ENCODE measurements at places on chromosomes 13 and 19.

DNA sequence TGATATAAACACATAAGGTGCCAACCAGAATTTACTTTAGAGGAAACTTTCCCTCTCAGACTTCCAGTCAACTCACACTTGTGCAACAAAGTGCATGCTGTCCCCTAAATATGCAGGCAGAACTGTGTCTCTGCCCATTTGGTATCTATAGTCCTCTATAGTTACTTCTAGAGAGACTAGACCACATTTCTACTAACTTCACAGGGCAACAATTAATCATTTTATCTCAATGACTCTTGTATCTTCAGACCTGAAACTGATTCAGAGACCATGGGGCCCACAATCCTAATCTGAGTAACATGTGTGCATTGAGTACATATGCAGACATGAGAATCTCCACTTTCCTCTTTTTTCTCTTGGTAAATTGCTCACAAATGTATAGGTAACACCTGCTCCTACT is 158.1 kb downstream of the ZNF486 start:
- H3K36me3 ChIP-seq = no peaks in the 10 kb centered on the region
- H3K27me3 ChIP-seq = no peaks in the 10 kb centered on the region
- no peak for DNase-seq
- no peak overlapping the region for H3K27ac ChIP-seq
- no peak overlapping the region for H3K4me3 ChIP-seq

DNA sequence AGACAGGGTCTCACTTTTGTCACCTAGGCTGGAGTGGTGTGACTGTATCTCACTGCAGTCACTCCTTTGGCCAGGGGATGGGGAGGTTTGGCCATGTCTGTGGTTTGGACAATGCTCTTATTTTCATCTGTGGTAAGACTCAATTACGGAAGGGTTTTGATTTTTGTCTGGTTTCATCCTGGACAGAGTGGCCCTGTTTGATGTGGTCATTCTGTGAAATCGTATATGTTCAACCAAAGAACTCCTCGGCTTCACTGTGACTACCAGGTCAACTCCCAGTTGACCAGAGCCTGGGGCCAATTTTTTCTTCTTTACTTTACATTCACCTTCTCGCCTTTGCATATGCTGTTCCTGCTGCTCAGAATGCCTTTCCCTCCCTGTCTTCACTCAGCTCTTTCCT is 6.8 kb upstream of the CCDC124 start:
- peaks cover 2% of the 10 kb centered on the region for H3K4me1 ChIP-seq
- H3K4me3 ChIP-seq = no peak overlapping the region
- H3K27ac ChIP-seq = no peak overlapping the region
- DNase-seq = no peak
- no peaks in the 10 kb centered on the region for H3K36me3 ChIP-seq

DNA sequence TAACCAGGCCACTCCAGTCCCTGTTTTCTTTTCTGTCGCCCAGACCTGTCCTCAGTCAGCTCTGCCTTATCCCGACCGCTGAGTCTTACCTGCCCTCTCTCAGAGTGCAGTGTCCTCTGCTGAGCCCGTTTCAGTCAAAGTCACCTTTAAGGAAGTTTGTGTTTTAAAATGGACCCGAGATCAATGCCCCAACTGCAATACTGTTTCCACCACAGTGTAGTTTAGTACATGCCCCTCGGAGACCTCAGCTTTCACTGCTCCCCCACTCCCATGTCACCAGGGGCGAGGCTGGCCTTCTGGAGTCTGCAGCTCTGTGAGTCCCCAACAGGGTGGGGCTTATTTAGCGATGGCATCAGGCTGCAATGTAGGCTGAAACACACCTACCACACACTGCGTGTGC is 248.4 kb upstream of the TSHZ3 start:
- H3K4me1 ChIP-seq = no peaks in the 10 kb centered on the region
- no peak for DNase-seq
- no peak overlapping the region for H3K4me3 ChIP-seq

DNA sequence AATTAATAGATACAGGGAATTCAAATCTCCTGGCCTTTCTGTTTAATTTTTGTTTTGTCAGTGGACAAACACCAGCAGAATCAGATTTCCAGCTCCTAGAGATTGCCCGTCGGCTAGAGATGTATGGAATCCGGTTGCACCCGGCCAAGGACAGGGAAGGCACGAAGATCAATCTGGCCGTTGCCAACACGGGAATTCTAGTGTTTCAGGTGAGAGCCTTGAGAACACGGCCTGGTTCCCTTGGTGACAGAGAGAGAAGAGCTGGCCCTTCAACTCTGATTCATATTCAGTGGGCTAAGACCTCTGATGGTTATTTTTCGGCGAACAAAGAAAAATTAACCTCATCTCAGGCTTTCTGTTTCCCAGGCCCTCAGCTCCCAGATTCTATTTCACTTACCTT is 191.3 kb downstream of the STK24 start:
- no peaks in the 10 kb centered on the region for H3K36me3 ChIP-seq
- no peaks in the 10 kb centered on the region for H3K4me1 ChIP-seq
- peaks cover 6% of the 10 kb centered on the region for H3K27me3 ChIP-seq
- H3K4me3 ChIP-seq = no peak overlapping the region
- DNase-seq = no peak

DNA sequence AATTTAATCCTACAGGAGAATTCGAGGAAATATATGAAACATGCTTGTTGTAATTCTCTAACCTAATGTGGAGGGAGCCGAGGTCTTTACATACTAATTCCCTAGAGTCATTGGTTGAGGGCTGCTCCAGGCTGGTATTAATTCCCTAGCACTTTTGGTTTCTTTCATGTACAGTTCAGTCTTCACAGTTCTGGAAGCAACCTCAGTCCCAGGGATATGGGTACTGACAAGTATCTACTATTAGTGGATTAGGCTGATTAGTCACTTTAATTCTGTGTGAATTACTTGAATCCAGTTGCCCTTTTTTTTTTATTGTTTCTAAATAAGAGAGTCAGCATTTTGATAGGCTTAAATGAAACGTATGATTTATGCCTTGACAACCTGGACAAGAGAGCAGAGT is 172.3 kb upstream of the HTR2A start:
- DNase-seq = no peak
- H3K36me3 ChIP-seq = no peaks in the 10 kb centered on the region
- H3K27me3 ChIP-seq = no peaks in the 10 kb centered on the region

DNA sequence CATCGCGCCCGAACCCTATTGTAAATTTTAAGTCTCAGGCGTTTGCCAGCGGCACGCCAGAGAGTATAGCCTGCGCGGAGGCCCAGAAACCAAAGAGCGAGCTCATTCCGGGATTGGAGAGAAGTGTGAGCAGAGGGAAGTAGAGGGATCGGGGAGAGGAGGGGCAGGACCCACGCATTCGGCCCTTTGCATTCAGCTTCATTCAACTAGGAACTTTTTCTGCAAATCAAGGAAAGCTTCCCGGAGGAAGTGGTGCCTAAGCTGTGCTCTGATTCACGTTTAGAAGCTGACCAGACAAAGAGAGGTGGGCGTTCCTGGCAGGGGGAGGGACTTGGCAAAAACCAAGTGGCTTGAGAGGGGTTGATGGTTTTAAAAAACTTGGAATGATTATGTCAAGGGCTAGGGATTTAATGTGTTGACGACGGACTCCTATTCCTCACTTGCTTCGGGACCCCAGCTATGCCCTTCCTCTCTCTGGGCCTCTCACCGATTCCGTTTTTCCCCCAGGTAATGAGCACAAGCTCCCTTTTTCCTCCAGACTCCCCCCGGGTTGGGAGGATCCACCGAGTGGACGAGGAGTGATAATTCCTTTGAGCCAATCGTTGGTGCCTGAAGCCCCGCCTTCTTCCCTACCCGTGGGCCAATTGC is 811 bp upstream of the PRMT1 start:
- no peaks in the 10 kb centered on the region for H3K27me3 ChIP-seq
- peaks cover 15% of the 10 kb centered on the region for H3K36me3 ChIP-seq
- H3K4me1 ChIP-seq = peaks cover 39% of the 10 kb centered on the region
- peak overlapping the region; percentile 97 for H3K4me3 ChIP-seq
- DNase-seq = peak; percentile 81
- H3K27ac ChIP-seq = peak overlapping the region; percentile 100

GRCh38 chr19:49786376-49786820 is 19.6 kb downstream of the AP2A1 start:
- no peaks in the 10 kb centered on the region for H3K27me3 ChIP-seq
- H3K27ac ChIP-seq = no peak overlapping the region
- no peak for DNase-seq
- H3K4me1 ChIP-seq = no peaks in the 10 kb centered on the region

- no peaks in the 10 kb centered on the region for H3K4me1 ChIP-seq
- no peak overlapping the region for H3K27ac ChIP-seq
- H3K27me3 ChIP-seq = no peaks in the 10 kb centered on the region
- H3K4me3 ChIP-seq = no peak overlapping the region
- H3K36me3 ChIP-seq = no peaks in the 10 kb centered on the region
- DNase-seq = no peak
These were observed 423.3 kb downstream of the EFNB2 start for GRCh38 chr13:106112191-106112590.

DNA sequence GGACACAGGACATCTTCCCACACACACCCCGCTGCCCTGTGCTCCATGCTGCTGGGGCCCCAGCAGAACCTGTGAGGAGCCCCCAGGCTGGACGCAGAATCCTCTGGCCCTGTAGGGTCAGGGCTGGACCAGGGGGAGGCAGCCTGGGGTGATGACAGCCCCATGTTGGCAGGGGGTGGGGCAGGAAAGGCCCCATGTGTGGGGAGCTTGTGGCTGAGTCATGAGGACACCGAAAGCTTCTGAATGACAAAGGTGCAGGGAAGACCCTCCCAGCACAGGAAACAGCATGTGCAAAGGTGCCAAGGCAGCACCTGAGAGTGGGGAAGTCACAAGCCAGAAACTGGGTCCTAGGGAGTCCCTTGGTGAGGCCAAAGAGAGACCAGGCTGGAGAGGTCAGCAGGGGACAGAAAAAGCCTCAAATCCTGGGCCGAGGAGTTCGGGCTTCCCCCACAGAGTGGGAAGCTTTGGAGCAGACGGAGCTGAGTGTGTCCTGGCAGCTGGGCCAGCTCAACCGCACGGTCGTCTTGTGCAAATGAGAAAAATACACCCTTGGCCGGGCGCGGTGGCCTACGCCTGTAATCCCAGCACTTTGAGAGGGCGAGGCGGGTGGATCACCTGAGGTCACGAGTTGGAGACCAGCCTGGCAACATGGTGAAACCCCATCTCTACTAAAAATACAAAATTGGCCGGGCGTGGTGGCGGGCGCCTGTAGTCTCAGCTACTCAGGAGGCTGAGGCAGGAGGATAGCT is 17.5 kb downstream of the ATP8B3 start:
- DNase-seq = no peak
- H3K36me3 ChIP-seq = no peaks in the 10 kb centered on the region
- peaks cover 2% of the 10 kb centered on the region for H3K4me1 ChIP-seq
- H3K4me3 ChIP-seq = no peak overlapping the region
- H3K27me3 ChIP-seq = no peaks in the 10 kb centered on the region

DNA sequence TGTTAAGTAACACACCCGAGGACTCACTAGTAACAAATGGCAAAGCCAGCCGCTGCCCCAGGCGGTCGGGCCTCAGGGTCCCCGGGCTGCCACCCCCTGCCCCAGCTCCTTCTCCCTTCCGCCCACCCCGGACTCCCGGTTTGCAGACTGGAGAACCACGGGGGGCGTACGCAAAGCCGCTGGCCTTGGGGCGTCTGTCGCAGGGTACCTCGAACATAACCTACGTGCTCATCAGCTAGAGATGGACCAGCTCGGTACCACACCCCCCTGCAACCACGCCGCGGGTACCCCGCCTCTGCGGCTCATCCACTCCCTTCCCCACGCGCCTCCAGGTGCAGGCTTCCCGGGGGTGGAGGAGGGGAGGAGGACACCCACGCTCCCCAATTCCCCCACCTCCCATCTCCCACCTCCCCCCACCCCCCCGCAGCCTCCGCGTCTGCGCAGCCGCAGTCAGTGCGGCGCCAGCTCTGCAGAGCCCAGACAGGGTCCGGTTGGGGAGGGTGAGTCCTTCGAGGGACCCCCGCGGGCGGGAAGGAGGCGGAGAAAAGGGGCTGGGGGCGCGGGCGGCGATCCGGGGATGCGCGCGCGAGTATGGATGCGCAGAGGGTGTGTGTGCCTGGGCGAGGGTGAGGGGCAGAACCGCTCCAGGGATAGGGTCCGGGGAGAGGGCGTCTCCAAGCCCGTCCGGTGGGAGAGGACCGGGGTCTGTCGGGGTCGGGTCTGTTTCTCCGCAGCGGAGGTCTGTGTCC is at the start of gene SMIM17:
Gene SMIM17, plus strand, starts transcription at position 449 of the 749 bp plus-strand sequence. CDS start 2,509 bp downstream, outside the sequence.
- H3K27ac ChIP-seq = no peak within 1 kb of the TSS
- H3K4me3 ChIP-seq = no peak within 1 kb of the TSS
- no peaks in the 10 kb centered on the region for H3K4me1 ChIP-seq
- DNase-seq = no peak
- peaks cover 5% of the 10 kb centered on the region for H3K36me3 ChIP-seq

DNA sequence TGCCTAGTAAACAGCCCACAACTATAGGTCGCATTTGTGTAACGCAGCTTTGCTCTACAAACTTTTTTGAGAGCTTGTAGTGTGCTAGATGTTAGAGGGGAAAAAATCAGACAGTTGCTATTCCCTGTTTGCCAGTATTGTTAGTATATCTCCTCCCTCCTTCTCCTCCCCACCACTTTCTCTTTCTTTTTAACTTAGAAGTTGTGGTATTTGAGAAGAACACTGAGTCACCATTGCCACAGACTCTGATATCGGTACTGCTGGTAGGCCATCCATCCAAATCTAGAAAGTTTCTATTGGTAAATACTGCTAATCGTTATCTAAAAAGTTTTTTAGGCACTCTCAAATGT is 666 bp downstream of the POMP start:
- peak; percentile 48 for DNase-seq
- no peaks in the 10 kb centered on the region for H3K27me3 ChIP-seq
- H3K36me3 ChIP-seq = peaks cover 58% of the 10 kb centered on the region
- H3K27ac ChIP-seq = peak overlapping the region; percentile 97
- H3K4me3 ChIP-seq = peak overlapping the region; percentile 98

DNA sequence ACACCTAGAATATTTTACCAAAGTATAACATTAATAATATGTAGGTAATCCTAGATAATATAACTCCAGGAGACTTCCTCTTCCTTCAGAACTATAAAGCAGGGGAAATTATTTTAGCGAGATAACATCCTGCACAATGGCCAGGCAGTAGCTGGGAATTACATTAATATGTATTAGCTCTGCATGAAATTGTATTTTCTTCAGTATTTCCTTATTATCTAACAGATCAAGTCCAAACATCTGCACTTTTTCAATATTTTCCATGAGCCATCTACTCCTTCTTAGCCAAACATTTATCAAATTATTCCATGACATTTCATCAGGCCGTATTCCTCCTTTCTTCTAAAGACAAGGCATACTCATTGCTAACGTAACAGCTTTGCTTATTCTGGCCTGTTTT is 98.8 kb upstream of the PCDH9 start:
- no peaks in the 10 kb centered on the region for H3K27me3 ChIP-seq
- DNase-seq = no peak
- H3K4me3 ChIP-seq = no peak overlapping the region
- H3K27ac ChIP-seq = no peak overlapping the region
- no peaks in the 10 kb centered on the region for H3K4me1 ChIP-seq
